ENCODE measurements at places on chromosomes 6 and 20.
A peak's percentile ranks its signal among the peaks of the same experiment; 100 is the strongest.

- no peak for ATAC-seq
These were observed 11.4 kb upstream of the MMS22L start for GRCh38 chr6:97294451-97294850.

GRCh38 chr20:37283530-37284195 is 5.8 kb upstream of the MANBAL start:
- no peak for ATAC-seq

DNA sequence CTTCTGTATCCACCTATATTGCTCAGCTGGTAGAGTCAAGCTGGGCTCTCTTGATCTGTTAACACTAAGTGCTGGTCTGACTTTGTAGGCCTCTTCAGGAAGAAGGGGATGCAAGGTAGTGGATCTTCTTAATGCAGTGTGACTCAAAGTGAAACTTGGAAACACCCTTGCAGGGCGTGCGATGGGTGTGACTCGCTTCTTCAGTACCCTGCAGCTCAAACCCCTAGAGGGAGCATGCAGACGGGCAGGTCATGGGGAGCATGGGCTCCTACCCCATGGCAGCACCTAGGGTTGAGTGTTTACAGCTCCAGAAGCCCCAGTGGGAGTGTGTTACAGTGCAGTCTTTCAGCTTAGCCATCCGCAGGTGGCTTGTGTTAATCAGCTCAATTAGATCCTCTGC is 757 bp upstream of the SAMD3 start:
- no peak for ATAC-seq

DNA sequence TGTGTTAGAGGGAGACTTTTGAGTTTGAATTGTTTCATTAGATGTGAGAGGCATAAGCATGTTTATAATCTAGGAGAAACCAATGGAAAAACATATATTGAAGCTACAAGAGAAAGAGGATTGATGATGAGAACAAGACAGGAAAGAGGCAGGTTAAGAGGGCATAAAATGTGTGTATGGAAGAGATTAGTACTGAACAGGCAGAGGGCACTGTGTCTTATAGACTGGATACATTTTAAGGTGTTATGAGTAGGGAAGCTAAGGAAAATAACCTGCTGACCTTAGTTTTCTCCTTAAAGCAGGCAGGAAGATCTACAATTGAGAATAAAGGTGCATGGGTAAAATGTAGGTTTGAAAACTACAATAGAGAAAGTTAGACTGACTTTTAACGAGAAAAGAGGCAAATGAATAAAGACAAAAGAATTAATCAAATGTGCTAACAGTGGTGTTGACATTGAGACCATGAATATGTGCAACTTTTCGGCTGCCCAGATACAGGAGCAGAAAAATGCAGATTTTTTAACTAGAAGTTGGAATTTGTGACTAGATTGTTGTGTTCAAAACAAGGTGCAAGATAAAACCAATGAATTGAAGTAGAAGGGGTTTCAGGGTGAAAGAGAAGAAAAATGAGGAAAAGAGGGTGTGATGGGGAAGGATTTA is 846.3 kb downstream of the HACE1 start:
- ATAC-seq = no peak

- ATAC-seq = peak; percentile 32
These were observed 96.8 kb downstream of the ARMC2 start for GRCh38 chr6:108944707-108945680.

- no peak for ATAC-seq
These were observed 5.9 kb downstream of the HLA-A start for GRCh38 chr6:29948277-29948676.

DNA sequence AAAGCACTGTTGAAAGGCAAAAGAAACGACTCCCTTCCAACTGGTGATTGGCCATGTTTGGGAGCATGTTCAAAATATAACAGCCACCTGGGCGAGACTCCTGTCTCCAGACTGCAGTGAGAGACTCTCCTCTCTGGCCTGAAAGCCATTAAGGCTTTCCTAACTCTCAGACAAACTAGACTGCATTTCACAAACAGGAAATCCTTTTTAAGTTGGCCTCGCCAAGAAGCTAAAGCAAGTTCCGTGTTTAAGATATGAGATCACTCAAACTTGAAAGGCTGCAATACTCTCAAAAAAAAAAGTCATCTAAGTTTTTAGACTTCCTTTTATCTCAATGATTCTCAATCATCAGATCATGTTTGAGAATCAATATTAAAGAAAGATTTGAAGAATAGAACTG is 117.0 kb downstream of the TFAP2A start:
- ATAC-seq = no peak

DNA sequence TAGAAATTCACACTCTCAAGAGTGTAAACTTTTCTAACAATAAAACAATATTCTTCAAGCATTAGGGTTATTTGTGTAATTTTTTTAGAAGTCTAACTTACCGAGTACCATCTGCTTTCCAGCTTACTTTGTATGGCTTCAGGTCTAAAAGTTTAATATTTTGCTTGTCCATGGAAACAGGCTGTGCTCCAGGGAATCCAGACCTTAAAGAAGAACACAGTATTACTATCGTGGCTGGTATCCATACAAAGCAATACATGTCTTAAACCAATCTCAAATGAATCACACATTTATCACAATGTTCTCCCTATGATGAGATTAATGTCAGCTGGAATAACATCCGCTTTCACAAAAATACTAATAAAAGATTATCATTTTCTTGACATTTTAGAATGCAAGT is 73.0 kb downstream of the RNGTT start:
- ATAC-seq = no peak

- no peak for ATAC-seq
These were observed 11.0 kb upstream of the SNRPC start for GRCh38 chr6:34746104-34746846.

- no peak for ATAC-seq
These were observed 152.7 kb downstream of the CD83 start for GRCh38 chr6:14270142-14270893.
